ENCODE measurements at places on chromosomes 6 and 20.
A peak's percentile ranks its signal among the peaks of the same experiment; 100 is the strongest.

GRCh38 chr20:61593516-61593915, 341.5 kb downstream of the CDH4 start:
- no peak for DNase-seq

DNA sequence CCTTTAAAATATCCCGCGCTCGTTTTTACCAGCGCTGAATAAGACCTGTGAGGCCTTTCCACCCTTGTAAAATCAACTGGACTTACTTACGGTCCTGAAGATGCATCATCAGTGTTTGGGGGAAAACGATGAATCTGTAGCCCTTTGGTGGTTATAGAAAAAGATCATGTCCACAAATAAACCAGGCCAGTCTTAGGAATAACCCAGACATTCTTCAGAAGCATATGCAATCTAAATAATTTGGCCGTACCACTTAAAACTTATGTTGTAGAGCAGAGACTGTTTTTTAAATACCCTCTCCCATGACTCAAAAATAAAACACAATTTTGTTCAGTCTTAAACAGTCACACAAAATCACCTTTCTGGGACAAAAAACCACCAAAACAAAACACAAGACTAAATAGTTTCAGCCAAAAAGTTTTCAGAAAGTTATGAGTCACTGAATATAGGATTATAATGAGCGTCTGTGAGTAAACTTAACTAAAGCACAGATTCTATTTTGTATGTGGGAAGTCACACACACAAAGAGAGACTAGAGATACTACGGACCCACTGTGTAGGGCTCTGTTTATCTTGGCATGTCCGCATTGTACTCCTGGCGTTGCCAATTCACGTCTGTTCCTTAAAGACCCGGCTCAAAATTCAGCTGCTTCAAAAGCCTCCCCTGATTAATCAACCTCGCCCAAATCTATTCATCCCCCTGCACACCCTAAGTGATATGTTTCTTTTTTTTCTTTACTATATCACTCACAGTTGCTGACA, 26.5 kb upstream of the SMOC2 start:
- DNase-seq = no peak

GRCh38 chr6:68635706-68636513, 828 bp downstream of the ADGRB3 start:
- peak; percentile 35 for DNase-seq

- DNase-seq = no peak
These were observed 50.3 kb upstream of the PTPRK start for GRCh38 chr6:128570680-128571063.

- no peak for DNase-seq
These were observed 17.4 kb upstream of the EEF1A1 start for GRCh38 chr6:73538116-73538779.

- no peak for DNase-seq
These were observed 530.4 kb upstream of the BTBD3 start for GRCh38 chr20:11387189-11387754.

GRCh38 chr6:93177438-93177837, 241.9 kb downstream of the EPHA7 start:
- DNase-seq = no peak

DNA sequence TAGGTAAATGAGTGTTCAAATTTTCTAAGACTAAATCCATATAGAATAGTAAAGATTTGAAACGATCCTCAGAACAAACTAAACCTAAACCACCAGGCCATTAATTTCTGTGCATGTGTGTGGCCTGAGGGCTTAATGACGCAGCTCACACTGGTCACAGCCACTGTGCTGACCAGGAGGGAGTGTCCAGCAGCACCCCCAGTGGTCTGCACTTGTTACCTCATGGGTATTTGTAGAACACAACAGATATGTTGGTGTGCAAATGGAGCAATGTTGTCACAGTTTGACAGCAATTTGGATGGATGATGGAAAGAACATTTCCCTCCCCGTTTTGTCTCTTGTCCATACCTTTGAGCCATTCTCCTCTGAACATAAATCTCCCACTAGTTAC, 122.4 kb upstream of the EXOC2 start:
- DNase-seq = peak; percentile 43

DNA sequence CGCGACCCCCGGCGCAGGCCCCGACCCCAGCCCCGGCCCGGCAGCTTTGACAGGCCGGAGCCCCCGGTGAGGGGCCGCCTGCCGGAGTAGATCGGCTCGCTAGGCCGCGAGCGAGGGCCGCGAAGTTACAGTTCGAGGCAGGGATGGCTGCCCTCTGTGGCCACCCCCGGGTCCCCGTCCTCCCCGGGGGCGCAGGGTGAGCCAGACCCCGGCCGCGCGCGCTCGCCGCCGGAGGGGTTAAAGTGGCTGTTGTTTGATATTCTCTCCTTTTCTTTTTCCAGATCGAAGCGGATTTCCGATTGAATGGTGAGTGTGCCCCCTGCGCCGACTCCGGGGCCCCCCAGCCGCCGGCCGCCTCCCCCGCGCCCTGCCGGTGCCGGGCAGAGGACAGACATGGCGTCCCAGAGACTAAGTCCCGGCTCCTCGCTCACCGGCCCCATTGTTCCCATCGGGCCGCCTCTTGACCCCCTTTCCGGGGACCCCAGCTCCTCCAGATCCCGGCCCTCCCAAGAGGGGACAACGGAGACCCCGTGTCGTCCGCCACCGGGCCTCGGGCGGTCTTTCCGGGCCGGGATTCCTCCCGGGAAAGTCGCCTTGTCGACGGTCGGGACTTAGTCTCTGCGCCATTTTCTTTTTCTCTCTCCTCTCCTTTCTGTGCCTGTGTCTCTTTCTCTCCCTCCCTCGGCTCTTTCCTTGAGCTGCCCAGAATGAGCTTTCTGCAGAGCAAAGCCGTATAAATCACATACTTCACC, 704 bp downstream of the TOP1 start:
- DNase-seq = peak; percentile 48

DNA sequence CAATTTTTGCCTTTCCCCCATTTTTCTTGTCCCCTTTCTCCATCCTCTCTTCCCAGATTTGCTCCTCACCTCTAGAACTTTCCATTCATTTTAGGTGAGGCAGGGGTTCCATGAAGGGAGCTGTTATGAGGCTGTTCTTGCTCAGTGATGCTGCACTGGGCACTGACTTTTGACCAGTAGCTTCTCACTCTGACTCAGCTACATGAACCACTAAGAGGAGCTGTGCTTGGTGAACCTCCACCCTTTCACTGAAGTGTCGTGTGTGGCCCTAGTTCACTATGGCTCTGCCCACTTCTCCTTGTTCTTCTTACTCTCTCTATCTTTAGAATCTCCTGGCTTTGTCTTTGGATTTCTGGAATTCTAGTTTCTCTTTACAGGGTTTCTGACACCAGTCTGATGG, 307.1 kb upstream of the RNF24 start:
- no peak for DNase-seq

DNA sequence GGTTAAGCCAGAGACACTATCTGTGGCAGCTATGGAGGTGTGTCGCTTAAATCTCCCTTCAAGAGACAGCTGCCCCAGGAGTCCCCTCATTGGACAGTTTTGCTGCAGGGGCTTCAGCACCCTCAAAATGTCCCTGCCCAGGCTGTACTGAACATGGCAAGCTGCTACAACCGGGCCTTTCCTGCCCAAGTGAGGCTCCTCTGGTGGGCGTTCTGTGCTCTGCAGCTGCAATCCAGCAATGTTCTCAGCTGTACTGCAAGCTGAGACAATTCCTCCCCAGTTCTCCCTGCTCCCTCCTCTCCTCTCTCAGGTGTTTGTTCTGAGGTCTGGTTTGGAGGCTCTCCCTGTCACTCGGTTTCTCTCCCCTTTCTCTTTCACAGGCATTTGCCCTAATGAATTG, 190.8 kb upstream of the LAMP5 start:
- DNase-seq = peak; percentile 52

GRCh38 chr6:54646951-54647664, 199.5 kb upstream of the FAM83B start:
- no peak for DNase-seq

GRCh38 chr20:1085492-1086276, 32.7 kb upstream of the PSMF1 start:
- no peak for DNase-seq

GRCh38 chr6:167267921-167268401, 23.2 kb upstream of the UNC93A start:
- no peak for DNase-seq

DNA sequence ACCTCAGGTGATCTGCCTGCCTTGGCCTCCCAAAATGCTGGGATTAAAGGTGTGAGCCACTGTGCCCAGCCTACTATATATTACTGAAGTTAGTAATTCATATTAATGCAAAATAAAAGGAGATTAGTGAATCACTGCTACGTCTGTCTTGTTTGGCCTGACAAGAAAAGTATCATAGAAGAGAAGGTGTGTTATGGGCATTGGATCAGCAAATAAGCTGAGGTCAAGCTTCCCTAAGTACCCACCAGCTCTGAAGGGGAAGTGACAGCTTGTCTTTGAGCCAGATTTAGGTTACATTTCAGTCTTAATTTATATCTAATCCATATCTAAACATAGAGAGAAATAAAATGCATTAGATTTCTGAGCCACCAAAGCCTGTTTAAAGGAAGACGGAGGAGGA, 7.1 kb downstream of the SGK1 start:
- no peak for DNase-seq

GRCh38 chr6:153044295-153044694, 41.8 kb upstream of the MTRF1L start:
- no peak for DNase-seq

GRCh38 chr6:145031001-145031400, 704.3 kb downstream of the EPM2A start:
- no peak for DNase-seq

DNA sequence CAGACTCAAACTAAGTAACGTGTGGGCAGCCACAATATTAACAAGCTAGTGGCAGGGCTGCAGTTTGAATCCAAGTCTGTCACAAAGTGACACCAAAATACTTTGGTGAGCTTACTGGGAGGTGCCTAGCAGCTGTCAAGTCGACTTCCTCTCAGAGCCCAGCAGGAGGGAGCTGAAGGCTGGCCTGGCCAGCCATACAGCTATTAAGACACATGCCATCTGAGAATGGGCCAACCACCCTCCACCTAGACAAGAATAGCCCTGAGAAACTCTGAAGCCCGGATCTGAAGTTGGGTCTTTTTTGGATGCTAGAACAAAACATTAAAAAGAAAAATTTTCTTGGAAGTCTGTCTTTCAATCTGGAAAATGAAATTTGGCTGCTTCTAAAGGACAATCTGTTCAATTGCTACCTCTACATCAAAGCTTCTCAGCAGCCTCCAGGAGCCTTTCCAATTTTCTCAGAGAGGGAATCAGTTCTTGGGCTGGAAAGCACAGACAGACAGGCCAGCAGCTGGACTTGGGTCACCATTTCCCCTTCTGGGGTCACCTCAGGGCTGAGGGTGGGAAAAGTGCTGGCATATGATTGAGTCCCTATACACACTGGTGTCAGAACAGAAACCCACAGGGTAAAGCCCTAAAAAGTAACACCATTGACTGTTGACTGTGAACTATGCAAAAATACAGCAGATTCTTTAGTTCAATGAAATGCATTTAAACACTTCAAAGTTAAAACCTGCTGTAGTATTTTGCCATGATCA, 42.9 kb downstream of the UQCC1 start:
- DNase-seq = no peak

DNA sequence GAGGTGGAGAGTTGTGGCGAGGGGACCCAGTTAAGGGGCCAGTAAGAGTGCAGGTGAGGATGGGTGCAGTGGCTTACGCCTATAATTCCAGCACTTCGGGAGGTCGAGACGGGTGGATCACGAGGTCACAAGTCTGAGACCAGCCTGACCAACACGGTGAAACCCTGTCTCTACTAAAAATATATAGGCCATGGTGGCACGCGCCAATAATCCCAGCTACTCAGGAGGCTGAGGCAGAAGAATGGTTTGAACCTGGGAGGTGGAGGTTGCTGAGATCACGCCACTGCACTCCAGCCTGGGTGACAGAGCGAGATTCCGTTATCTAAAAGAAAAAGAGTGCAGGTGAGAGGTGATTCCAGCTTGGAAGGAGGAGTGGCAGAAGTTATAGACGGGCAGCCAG, 28.0 kb downstream of the PPP1R3G start:
- DNase-seq = no peak

DNA sequence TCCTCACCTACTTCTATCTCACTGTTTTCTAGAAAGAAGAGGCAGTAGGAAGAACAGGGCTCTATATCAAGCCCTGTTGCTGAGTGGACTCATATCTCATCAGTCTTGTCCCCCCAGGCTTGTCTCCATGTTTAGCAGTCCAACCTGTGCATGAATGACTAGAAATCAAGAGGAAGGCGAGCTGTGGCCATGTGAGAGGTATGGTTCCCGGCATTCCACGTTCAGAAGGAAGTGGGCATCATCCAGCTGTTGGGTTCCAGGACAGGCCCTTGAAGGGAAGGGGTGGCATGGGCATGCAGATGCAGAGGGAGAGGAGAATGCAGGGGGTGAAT, 176.6 kb downstream of the MRPL14 start:
- no peak for DNase-seq

GRCh38 chr6:118710616-118711015, 59.2 kb upstream of the CEP85L start:
- no peak for DNase-seq

- no peak for DNase-seq
These were observed 46.4 kb downstream of the MOCS1 start for GRCh38 chr6:39887692-39888450.

DNA sequence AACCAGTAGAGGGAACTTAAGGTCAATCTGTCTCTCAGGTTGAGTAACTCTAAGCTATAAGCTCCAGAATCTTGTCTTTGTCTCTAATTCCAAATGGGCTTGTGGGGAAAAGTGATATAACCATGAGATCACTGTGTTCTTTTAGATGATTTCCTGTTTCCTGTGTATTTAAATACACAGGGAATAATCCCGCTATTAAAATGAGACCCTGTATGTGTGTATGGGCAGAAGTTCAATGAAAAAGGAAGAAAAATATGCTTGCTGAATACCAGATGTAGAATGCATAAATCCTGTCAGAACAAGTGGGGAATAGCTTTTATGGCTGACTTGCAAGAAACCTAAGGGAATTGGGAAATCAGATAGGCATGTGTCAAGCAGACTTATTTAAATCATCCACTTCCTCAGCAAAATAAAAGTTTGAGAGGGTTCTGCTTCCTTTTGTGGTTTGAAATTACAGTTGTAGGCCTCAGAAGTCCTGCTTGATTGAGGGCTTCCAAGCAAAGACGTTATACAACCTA, 164.7 kb upstream of the PDE7B start:
- DNase-seq = no peak

DNA sequence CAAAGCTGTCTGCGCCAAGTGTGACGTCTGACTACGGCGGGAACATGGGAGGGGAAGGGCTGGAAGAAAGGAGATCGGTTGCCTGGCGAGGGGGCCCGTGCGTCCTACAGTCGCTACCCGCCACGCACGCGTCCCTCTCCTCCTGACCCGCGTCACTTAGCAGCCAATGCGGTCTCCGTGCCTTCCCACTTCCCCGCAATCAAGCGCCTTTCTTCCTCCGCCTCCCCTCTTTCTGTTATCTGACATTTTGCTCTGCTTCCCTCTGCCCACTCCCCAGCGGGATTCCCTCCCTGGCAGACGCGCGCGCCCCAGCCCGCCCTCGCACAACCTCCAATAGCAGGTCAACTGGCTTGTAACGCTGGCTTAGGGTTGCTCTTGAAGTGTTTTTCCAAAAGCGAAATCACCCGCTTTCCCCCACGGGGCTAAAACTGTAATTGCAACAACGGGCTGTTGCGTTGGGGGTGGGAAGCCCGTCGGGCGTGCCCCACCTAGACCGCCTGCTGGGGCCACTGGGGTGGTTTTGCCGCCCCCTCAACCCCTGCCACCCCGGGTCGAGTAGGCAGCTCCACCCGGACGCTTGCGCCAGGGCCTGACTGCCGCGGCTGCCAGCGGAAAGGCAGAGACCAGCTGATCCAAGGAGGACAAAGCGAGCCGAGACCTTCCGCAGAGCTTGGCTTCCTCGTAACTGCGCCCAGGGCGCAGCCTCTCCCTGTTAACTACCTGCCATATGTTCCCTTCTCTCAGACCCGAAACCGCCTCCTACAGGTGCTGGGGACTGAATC, 6.2 kb upstream of the SOX4 start:
- DNase-seq = peak; percentile 79
